ENCODE measurements at places on chromosomes 16 and 17.

DNA sequence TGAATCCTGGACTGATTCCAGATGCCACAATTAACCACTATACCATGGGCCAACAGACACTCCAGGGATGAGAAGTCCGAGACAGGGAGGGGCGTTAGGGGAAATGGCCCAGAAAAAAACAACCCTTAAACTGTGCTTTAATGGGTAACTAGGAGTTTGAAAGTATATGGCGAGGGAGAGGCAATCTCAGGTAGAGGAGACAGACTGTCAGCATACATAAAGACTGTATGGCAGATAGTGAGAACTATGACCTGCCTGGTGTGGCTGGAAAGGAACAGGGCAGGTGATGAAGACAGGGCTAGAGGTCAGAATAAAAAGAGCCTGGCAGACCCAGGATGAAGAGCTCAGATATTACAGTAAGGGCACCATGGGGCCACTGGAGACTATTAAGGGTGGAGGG, 8.1 kb downstream of the ZZEF1 start:
- DNase-seq: no peak

DNA sequence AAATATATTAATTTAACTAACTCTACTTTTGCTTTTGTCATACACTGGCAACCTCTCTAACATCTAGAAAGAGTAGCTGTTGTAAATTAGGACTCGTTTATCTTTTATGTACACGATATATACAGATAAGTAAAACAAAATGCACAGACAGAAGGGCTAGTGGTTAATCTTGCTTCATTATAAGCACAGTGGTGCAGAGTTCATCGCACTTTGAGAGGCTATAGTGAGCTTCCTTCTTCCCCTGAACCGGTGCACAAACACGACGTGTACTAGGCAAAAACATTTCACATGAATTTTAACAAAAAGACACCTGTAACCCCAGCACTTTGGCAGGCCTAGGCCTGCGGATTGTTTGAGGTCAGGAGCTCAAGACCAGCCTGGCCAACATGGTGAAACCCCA, 10.4 kb upstream of the GOT2 start:
- no peak for DNase-seq

GRCh38 chr16:50102051-50102746, 36.4 kb downstream of the HEATR3 start:
- peak; percentile 49 for DNase-seq

- DNase-seq: peak; percentile 24
Observed at GRCh38 chr16:57304169-57305061, 19.9 kb upstream of the PLLP start.

DNA sequence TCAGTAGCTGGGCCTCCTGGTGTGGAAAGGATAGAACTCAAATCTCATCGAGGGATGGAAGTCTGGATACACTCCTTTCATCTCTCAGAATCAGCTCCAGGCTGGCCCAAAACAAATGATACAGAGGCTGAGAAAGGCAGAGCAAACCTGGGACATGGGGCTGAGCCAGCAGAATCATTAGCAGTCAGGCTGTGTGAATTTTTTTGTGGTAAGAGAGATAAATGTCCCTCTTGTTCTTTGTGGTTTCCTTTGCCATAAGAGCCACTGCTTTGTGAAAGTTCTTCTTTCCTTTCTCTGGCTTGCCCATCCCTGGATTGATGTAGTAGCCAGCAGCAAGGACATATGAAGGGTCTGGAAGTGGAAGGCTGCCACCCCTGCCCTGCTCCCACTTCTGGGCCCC, 146.2 kb downstream of the CDH13 start:
- DNase-seq: no peak

Measured in fibroblast of the conjunctiva (primary cell).